ENCODE measurements at places on chromosomes 7 and 10.

DNA sequence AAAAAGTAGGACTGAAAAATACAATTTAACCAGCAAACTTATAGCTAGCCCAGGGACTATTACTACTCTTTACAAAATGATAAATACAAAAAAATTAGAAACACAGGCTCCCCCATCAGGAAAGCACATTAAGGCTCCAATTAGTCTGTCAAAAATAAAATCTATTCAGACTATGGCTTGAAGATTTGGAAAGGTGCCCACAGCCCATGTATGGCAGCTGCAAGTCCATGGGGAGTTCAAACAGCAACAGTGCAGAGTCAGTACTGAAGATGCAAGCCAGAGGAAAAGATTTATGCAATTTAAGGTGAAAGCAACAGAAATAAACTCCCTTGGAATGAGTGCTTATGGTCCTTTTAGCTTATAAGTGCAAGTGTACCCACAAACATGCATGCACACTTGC, 29.7 kb downstream of the IMMP2L start:
- no peak for DNase-seq

- DNase-seq, result no peak
Observed at GRCh38 chr10:112963835-112964234, 13.8 kb downstream of the TCF7L2 start.

- no peak for DNase-seq
Observed at GRCh38 chr10:94989192-94989591, 50.7 kb downstream of the CYP2C9 start.

DNA sequence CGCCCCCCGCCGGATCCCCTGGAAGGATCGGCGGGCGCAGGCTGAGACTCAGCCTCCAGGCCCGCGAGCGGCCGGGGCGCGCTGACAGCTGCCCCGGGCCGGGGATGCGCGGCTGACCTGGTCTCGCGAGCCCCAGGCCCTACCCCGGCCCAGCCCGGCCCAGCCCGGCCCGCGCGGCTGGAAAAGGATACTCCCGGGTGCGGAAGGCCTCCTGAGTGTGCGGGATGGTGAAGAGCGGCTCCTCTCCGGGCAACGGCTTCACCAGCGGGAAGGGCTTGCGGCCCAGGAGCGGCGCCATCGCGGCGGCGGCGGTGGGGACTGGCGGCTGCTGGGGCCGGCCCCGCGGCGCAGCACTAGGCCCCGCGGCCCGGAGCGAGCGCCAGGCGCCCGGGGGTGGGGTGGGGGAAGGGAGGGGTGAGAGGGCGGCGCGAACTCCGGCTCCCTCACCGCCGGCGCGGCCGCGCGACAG, 423 bp downstream of the BAZ1B start:
- no peak for DNase-seq

- DNase-seq, result no peak
Observed at GRCh38 chr7:107924841-107925504, 34.0 kb downstream of the DLD start.

- DNase-seq, result no peak
Observed at GRCh38 chr10:49107111-49107886, 8.0 kb downstream of the VSTM4 start.

Measured in CD4-positive, alpha-beta T cell treated with Interleukin-4 for 4 hours (primary cell).